ENCODE measurements at places on chromosomes 1 and 21.
A peak's percentile ranks its signal among the peaks of the same experiment; 100 is the strongest.

DNA sequence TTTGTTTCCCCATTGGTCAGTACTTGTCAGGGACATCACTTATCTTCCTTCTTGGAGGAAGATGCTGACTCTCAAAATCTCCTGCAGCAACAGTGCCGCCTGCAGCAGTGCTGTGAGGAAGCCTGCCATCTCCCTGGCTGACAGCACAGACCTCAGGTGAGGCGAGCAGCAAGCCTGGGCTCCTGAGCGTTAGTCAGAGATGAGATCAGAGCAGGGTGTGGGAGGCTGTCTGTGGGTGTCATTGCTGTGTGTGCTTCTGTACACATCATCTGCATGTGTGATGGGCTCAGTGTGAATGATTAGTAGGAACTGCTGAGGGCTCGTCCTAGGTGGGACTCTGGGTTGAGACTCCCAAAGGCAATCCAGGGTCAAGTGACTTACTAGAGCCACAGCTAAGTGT is 6.1 kb downstream of the STRIP1 start:
- H3K36me3 ChIP-seq = peaks cover 51% of the 10 kb centered on the region
- peak; percentile 15 for DNase-seq
- no peak overlapping the region for H3K4me3 ChIP-seq
- H3K27ac ChIP-seq = no peak overlapping the region

- no peak overlapping the region for H3K27ac ChIP-seq
- no peaks in the 10 kb centered on the region for H3K27me3 ChIP-seq
- H3K4me1 ChIP-seq = no peaks in the 10 kb centered on the region
- H3K36me3 ChIP-seq = no peaks in the 10 kb centered on the region
- DNase-seq = no peak
- no peak overlapping the region for H3K4me3 ChIP-seq
Observed at GRCh38 chr1:87800006-87800405, 471.3 kb downstream of the LMO4 start.

DNA sequence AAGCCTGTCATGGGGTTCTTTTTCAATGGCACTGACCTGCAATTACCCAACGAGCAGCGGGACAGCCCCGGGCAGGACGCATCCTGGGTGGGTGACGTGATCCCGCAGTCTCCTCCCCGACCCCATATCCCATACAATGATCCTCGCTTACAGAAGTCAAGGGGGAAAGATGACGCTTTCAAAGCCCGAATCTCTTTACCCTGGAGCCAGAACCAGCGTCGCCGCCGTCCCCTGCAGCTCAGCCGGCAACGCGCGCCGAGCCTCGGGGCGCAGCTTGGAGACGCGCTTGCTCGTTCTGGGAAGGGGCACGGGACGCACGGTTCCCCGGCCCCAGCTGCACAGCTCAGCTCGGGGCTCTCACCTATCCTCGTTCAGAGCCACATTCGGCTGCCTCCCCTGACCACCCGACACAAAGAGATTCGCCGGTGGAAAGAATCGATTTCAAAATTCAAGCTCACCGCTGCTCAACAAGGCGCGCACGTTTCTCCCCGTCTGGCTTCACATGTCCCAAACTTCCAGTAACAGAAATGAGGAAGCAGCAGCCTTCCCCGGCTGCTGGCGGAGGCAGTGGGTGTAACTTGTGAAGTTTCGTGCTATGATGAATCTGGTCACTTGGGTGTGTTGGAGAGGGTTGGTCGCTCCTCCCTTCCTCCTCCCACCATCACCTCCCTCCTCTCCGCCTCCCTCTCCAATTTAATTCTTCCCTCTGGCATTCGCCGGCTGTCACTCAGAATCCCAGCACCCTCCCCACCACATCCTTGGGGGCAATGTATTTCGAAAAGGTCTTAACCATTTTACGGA is at the start of gene TIAM1:
Gene TIAM1, minus strand, starts transcription at position 582 of the 801 bp plus-strand sequence. CDS start 77,289 bp downstream, outside the sequence.
- H3K4me3 ChIP-seq = peak within 1 kb of the TSS; percentile 89
- H3K27ac ChIP-seq = no peak within 1 kb of the TSS
- peaks cover 25% of the 10 kb centered on the region for H3K4me1 ChIP-seq
- peaks cover 2% of the 10 kb centered on the region for H3K36me3 ChIP-seq

DNA sequence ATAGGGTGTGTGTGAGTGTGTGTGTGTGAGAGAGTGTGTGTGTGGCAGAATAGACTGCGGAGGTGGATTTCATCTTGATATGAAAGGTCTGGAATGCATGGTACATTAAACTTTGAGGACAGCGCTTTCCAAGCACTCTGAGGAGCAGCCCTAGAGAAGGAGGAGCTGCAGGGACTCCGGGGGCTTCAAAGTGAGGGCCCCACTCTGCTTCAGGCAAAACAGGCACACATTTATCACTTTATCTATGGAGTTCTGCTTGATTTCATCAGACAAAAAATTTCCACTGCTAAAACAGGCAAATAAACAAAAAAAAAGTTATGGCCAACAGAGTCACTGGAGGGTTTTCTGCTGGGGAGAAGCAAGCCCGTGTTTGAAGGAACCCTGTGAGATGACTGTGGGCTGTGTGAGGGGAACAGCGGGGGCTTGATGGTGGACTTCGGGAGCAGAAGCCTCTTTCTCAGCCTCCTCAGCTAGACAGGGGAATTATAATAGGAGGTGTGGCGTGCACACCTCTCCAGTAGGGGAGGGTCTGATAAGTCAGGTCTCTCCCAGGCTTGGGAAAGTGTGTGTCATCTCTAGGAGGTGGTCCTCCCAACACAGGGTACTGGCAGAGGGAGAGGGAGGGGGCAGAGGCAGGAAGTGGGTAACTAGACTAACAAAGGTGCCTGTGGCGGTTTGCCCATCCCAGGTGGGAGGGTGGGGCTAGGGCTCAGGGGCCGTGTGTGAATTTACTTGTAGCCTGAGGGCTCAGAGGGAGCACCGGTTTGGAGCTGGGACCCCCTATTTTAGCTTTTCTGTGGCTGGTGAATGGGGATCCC is 18.3 kb upstream of the HDAC1 start:
- DNase-seq = peak; percentile 74
- no peaks in the 10 kb centered on the region for H3K27me3 ChIP-seq
- peaks cover 66% of the 10 kb centered on the region for H3K36me3 ChIP-seq
- H3K27ac ChIP-seq = peak overlapping the region; percentile 86

- no peak overlapping the region for H3K4me3 ChIP-seq
- peaks cover 5% of the 10 kb centered on the region for H3K4me1 ChIP-seq
- peaks cover 32% of the 10 kb centered on the region for H3K27me3 ChIP-seq
- no peak overlapping the region for H3K27ac ChIP-seq
Observed at GRCh38 chr1:10789803-10790702, 6.4 kb downstream of the CASZ1 start.

DNA sequence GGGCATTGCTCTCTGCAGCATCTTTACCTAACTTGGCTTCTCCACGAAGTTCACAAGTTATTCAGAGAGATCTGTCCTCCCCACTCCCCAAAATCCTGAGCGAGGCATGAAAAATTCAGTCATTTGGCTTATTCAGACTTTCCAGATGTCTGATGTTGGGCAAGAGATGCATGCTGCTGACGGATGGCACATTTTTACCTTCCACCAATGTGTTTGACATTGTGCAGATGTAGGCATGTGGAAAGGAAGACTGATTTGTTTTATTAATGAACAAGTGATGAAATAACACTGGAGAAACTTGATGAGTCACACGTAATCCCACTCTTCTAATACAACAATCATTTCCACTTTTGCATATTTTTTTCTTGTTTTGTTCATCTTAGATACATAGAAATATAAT is 86.7 kb downstream of the C1orf94 start:
- no peak overlapping the region for H3K27ac ChIP-seq
- H3K27me3 ChIP-seq = no peaks in the 10 kb centered on the region

DNA sequence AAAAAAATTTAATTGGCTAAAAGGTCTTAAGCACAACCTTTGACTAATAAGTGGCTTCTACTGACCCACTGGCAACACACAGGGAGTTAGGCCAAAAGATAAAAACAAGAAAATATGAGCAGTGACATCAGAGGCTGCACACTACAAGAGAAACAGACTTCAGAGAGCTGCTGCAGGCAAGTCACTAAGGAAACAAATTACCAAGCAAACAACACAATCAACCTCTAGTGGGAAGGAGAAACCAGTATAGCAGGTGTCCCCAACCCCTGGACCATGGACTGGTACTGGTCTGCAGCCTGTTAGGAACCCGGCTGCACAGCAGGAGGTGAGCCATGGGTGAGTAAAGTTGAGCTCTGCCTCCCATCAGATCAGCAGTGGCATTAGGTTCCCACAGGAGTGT is 20.8 kb upstream of the ENSA start:
- DNase-seq = no peak
- no peaks in the 10 kb centered on the region for H3K27me3 ChIP-seq
- peaks cover 2% of the 10 kb centered on the region for H3K4me1 ChIP-seq
- no peak overlapping the region for H3K4me3 ChIP-seq
- H3K27ac ChIP-seq = no peak overlapping the region

GRCh38 chr1:215682232-215682631 is 115.1 kb downstream of the KCTD3 start:
- DNase-seq = no peak
- no peaks in the 10 kb centered on the region for H3K36me3 ChIP-seq
- no peak overlapping the region for H3K4me3 ChIP-seq
- no peak overlapping the region for H3K27ac ChIP-seq

- H3K27ac ChIP-seq = no peak overlapping the region
- H3K27me3 ChIP-seq = no peaks in the 10 kb centered on the region
- no peaks in the 10 kb centered on the region for H3K4me1 ChIP-seq
- no peaks in the 10 kb centered on the region for H3K36me3 ChIP-seq
- no peak overlapping the region for H3K4me3 ChIP-seq
Observed at GRCh38 chr1:56550138-56550858, 29.1 kb downstream of the PLPP3 start.

DNA sequence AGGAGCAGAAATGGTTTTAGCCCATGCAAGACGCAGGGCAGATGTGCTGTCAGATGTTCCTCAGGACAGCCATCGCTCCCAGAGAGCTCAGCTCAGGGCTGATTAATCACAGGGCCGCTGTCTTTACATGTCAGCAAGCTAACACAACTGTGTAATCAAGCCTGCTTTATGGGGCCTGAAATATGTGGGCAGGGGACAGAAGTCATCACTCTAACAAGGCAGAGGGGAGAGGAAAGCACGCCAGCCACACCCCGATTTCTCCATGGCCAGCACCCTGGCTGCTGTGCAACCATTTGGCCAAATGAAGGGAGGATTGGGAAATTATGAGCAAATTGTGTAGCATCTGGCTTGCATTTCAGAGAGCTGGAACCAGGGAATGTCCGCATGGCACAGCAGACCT is 368.8 kb downstream of the NPHP4 start:
- H3K36me3 ChIP-seq = no peaks in the 10 kb centered on the region
- H3K27me3 ChIP-seq = peaks cover 6% of the 10 kb centered on the region
- no peak overlapping the region for H3K4me3 ChIP-seq
- H3K27ac ChIP-seq = no peak overlapping the region
- no peak for DNase-seq

- no peak overlapping the region for H3K27ac ChIP-seq
- H3K4me1 ChIP-seq = no peaks in the 10 kb centered on the region
- H3K27me3 ChIP-seq = peaks cover 17% of the 10 kb centered on the region
- no peaks in the 10 kb centered on the region for H3K36me3 ChIP-seq
Observed at GRCh38 chr1:157359314-157360022, 192.8 kb downstream of the FCRL5 start.

GRCh38 chr21:34830386-34831170 is 161.8 kb downstream of the CLIC6 start:
- H3K36me3 ChIP-seq = peaks cover 76% of the 10 kb centered on the region
- no peak for DNase-seq
- peaks cover 28% of the 10 kb centered on the region for H3K4me1 ChIP-seq
- no peak overlapping the region for H3K4me3 ChIP-seq

DNA sequence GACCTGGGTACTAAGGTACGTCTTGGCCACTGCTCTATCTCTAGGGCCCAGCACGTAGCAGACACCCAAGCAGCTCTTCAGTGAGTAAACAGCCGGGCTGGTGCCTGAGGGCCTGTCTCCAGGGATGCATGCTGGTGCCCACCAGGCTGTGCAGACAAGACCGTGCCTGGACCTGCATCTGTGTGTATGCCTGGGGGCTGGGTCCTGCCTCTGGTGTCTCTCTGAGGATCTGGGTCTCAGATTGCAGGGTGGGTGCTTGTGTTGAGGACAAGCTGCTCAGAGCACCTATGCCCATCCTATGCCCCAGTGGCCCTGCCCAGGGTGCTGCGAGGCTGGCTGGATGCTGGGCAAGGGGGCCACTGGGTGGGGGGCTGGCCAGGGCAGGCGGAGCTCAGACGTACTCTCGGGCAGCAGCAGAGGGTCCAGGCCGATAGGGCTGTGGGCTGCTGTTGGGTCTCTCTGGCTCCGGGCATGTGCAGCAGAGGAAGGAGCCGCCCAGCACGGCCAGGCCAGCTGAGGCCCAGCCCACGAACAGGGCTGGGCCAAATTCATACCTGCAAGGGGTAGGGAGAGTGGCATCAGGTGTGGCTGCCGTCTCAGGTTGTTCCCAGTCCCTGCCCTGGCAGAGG is 4.4 kb downstream of the CLDN19 start:
- H3K4me3 ChIP-seq = no peak overlapping the region
- H3K27ac ChIP-seq = no peak overlapping the region
- peaks cover 2% of the 10 kb centered on the region for H3K27me3 ChIP-seq
- peaks cover 4% of the 10 kb centered on the region for H3K4me1 ChIP-seq
- H3K36me3 ChIP-seq = no peaks in the 10 kb centered on the region

- H3K4me3 ChIP-seq = no peak overlapping the region
- H3K4me1 ChIP-seq = no peaks in the 10 kb centered on the region
- no peak overlapping the region for H3K27ac ChIP-seq
- H3K36me3 ChIP-seq = no peaks in the 10 kb centered on the region
Observed at GRCh38 chr1:211548321-211549091, 30.5 kb downstream of the SLC30A1 start.

DNA sequence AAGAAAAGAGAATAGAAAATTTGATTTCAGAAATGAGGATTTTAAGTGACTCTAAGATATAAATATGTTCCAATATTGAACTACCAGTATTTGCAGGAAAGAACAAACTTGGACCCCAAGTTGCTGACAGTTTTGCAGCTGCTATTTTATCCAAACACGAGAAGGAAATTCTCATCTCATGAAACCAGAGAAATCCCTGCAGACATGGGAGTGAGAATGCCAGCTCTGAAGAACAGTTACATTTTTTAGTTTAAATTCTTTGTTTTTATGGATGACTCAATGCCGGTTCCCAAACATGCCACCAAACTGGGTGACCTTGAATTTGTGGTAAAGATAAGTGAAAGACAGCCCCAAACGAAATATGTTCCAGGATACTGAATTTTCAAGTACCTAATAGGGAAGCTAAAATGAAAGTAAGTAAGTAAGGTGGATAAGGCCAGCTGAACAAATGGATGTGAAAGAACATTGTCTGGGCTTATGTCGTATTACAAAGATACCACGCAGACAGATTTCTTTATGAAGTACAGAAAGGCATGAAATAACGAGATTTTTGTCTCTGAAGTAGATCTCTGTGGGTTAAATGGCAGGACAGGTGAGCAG is 19.9 kb downstream of the TLR5 start:
- H3K4me3 ChIP-seq = peak overlapping the region; percentile 7
- peaks cover 10% of the 10 kb centered on the region for H3K4me1 ChIP-seq
- H3K36me3 ChIP-seq = no peaks in the 10 kb centered on the region
- H3K27ac ChIP-seq = no peak overlapping the region
- no peak for DNase-seq

DNA sequence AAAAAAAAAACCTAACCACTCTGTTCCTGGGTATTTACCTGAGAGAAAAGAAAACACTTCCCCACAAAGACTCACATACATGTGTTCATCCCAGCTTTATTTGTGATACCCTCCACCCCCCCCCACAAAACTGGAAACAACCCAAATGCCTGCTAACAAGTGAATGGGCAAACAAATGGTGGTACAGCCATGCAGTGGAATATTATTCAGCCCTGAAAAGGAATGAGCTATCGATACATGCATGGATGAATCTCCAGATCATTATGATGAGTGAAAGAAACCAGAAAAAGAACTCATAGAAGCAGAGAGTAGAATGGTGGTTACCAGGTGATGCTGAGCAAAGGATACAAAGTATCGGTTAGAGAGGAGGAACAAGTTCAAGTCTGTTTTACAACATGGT is 38.0 kb upstream of the UTS2 start:
- H3K4me3 ChIP-seq = no peak overlapping the region
- no peaks in the 10 kb centered on the region for H3K4me1 ChIP-seq
- H3K27ac ChIP-seq = no peak overlapping the region
- no peak for DNase-seq
